ENCODE measurements at places on chromosomes 4 and X. TPM values are rescaled to one million over a fixed set of nuclear protein-coding genes. Genes with fewer than 3 reads are reported as not detected.

The PAGE1 gene
- total RNA-seq: not detected

The RASSF6 gene
- 0.56 TPM for total RNA-seq

The PTCHD1 gene
- total RNA-seq: 0.54 TPM

The KCNE5 gene
- 1.3 TPM for total RNA-seq

The SHISA3 gene
- total RNA-seq: 15.0 TPM

The ATP10D gene
- total RNA-seq: 54.2 TPM

The F9 gene
- total RNA-seq: 0.28 TPM

The SMIM10L2A gene
- total RNA-seq: 0.14 TPM

The ARHGAP24 gene
- 30.1 TPM for total RNA-seq

The PAGE4 gene
- total RNA-seq: not detected

The SPANXA2 gene
- total RNA-seq: 1.4 TPM

The HERC5 gene
- 13.4 TPM for total RNA-seq

The TMEM31 gene
- not detected for total RNA-seq

DNA sequence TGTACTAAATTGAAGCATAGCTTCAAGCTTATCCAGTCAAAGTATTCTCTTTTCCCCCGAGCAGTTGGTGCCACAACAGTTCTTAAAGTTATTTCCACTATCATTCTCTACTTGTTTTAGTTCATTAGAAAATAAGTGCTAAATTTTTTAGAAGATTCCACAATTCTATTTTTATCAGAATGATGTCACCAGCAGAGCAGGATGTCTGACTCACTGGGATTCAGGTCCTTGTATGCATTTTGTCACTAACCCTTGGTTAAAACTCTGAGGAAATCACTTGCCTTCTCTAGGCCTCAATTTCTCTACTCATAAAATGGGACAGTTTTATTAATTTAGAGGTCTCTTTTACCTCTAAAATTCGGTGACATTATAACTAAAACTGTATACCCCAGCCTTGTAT, 3.4 kb downstream of the DDX53 start:
- no peak for DNase-seq

DNA sequence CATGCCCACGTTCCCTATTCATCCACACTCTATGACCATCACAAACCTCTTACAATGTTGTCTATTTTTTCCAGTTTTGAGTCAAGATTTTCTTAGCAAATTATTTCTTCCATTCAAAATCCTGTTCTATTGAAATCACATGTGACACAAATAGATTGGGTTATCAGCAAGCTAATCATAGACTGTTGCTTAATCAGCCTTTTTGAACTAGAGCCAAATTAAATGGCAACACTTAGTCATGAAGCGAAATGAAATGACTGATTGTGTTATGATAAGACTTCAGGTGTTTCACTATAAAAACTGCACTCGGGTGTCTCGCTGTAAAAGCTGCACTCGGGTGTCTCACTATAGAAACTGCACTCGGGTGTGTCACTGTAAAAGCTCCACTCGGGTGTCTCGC, 890.0 kb upstream of the FRG1 start:
- DNase-seq: no peak

- no peak for DNase-seq
Measured at GRCh38 chrX:15143825-15144121, 126.1 kb downstream of the ASB9 start.

DNA sequence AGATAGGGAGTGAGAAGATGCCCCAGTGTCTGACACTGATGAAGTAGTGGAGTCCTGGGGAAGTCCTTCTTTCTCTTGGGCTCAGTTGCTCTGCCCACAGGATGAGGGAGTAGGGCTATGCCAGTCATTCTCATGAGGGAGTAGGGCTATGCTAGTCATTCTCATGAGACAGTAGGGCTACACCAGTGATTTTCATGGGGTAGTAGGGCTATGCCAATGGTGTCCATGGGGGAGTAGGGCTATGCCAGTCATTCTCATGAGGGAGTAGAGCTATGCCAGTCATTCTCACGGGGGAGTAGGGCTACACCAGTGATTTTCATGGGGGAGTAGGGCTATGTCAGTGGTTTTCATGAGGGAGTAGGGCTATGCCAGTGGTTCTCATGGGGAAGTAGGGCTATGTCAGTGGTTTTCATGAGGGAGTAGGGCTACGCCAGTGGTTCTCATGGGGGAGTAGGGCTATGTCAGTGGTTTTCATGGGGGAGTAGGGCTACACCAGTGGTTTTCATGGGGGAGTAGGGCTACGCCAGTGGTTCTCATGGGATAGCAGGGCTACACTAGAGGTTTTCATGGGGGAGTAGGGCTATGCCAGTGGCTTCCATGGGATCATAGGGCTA, 43.3 kb upstream of the SOD3 start:
- DNase-seq: no peak

- DNase-seq: no peak
Measured at GRCh38 chr4:51895158-51895557, 52.2 kb downstream of the DCUN1D4 start.

- no peak for DNase-seq
Measured at GRCh38 chr4:37951461-37952352, 8.5 kb upstream of the PTTG2 start.

- DNase-seq: no peak
Measured at GRCh38 chr4:151250706-151251105, 26.3 kb upstream of the PRSS48 start.

DNA sequence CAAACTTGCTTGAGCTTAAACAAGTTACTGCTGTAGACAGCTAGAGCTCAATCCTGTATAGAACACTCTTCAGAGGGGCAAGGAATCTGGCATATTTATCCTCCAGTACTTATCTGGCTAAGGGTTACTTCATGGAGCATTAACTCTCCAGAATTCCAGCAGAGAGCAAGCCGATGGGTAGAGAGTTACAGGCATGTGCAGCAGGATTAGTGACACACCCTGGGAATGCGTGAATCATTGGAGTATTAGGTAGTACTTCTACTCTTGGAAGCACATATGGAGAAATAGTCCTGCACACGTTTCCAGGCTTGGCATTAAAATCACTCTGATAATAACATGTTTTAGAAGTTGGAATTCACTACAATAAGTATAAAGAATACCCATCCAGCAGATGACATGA, 35.4 kb downstream of the GRXCR1 start:
- DNase-seq: no peak

- DNase-seq: no peak
Measured at GRCh38 chr4:105967058-105967658, 71.9 kb downstream of the NPNT start.

DNA sequence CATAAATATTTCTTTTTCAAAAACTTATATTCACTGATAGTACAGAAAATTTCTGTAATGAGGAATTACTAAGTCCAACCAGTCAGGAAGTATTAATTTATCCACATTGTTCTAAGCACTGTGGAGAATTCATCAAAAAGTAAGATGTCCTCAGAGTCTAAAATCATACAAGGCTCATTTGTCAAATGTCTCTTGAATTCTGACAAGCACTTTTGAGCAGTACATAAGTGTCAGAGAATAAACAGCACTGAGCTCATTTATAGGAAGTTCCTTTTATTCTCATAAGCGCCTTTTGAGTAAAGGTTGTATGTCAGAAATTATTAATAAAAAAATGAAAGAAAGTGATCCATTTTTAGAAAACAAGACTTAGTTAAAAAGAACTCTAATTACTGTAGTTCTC, 523.2 kb upstream of the EPHA5 start:
- no peak for DNase-seq

GRCh38 chr4:166594326-166594946, 639.9 kb downstream of the SPOCK3 start:
- no peak for DNase-seq

DNA sequence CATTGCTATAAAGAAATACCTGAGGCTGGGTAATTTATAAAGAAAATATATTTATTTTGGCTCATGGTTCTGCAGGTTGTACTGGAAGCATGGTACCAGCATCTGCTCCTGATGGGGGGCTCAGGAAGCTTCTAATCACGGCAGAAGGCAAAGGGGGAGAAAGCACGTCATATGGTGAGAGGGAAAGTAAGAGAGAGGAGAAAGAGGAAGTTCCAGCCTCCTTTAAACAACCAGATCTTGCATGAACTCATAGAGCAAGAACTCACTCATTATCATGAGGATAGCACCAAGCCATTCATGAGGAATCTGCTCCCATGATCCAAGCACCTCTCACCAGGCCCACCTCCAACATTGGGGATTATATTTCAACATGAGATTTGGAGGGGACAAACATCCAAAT, 125.0 kb upstream of the GRPR start:
- DNase-seq: no peak

DNA sequence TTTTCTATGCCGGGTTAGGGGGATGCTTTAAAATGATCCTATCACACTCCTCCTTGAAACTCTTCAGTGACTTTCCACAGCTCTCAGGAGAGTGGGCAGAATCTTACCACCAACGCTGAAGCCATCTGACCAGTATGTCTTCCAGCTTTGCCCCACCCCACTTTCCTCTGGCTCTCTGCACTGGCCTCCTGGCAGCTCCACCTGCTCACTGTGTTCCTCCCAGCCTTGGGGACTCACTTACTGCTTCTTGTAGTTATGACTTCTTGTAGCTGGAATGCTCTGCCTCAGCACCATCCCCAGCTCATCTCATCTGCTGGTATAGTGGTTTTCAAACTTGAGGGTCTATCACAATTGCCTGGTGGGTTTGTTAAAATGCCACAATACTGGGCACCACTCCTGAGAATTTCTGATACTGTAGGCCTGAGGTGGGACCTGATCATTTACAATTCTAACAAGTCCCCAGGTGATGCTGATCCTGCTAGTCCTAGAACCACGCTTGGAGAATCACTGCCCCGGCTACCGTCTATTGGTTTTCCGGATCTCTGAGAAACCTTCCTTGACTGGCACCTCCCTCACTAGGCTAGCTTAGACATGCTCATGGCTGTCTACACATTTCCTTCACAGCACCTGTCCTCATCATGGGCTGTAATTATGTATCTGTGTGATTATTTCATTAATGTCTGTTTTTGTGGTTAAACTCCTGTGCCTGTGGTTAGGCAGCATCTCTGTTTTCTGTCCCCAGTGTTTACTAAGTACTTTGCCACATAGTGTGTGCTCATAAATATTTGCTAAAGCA, 152.2 kb downstream of the MGST2 start:
- no peak for DNase-seq
